ENCODE measurements at places on chromosomes 3 and 15.

- DNase-seq, result no peak
These were observed 115.8 kb downstream of the FBXL22 start for GRCh38 chr15:63712828-63713520.

DNA sequence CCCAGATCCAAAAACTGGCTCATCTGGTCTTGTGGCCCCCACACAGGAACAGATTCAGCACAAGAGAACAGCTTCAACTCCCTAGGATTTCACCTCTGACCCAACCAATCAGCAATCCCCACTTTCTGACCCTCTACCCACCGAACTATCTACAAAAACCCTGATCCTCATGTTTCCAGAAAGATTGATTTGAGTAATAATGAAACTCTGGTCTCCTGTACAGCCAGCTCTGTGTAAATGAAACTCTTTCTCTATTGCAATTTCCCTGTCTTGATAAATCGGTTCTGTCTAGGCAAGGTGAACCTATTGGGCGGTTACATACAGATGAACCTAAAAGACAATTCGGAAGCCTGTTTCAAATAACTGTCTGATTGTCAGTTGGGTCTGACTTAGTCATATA lies 847.6 kb upstream of the ALCAM start:
- no peak for DNase-seq

GRCh38 chr3:27325419-27325818 lies 43.8 kb downstream of the NEK10 start:
- no peak for DNase-seq

DNA sequence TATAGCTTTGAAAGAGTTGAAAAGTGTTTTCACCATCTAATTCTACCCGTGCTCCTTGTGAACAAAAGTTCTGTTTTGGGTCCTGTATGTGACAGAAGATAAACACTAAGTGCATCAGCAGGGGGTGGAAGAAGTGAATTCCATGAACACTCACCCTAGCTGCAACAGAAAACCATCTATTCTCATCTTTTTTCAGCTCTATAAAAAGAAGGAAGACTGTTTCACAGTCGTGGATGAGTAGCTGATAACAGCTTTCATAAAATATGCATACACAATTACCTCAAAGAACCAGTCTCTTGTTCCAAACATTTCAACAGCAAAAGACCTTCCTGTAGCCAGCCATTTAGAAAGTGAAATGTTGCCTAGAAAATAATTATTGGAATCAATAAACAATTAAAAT lies 281.7 kb upstream of the RASGRP1 start:
- no peak for DNase-seq

- no peak for DNase-seq
These were observed 4.9 kb upstream of the TBC1D5 start for GRCh38 chr3:17747174-17747889.

All from foreskin fibroblast (primary cell).